ENCODE measurements at places on chromosomes 1 and 21. TPM values are rescaled to one million over a fixed set of nuclear protein-coding genes. Genes with fewer than 3 reads are reported as not detected.

CNIH3 gene
- 14.0 TPM for total RNA-seq

LCE1F gene
- not detected for total RNA-seq

SPRR1A gene
- total RNA-seq = not detected

KCNA2 gene
- not detected for total RNA-seq

FCRL4 gene
- not detected for total RNA-seq

TOMM20 gene
- 91.6 TPM for total RNA-seq

SLAMF9 gene
- 0.38 TPM for total RNA-seq

KLHDC7A gene
- not detected for total RNA-seq

LDLRAD1 gene
- not detected for total RNA-seq

BRWD1 gene
- total RNA-seq = 42.2 TPM

BMP8B gene
- total RNA-seq = not detected

PDZK1IP1 gene
- total RNA-seq = not detected

CFAP74 gene
- total RNA-seq = not detected

CELA2A gene
- total RNA-seq = not detected

OR2W3 gene
- not detected for total RNA-seq

TMPRSS15 gene
- total RNA-seq = not detected

SNX7 gene
- 41.9 TPM for total RNA-seq

CASZ1 gene
- not detected for total RNA-seq

SLC45A1 gene
- 0.30 TPM for total RNA-seq

CR1L gene
- not detected for total RNA-seq

FAM89A gene
- 7.7 TPM for total RNA-seq

PBX1 gene
- total RNA-seq = 35.6 TPM

MROH9 gene
- total RNA-seq = 0.15 TPM

PCSK9 gene
- total RNA-seq = 0.90 TPM

CD101 gene
- total RNA-seq = under 0.01 TPM

SRGAP2B gene
- total RNA-seq = 54.4 TPM

CD34 gene
- 0.90 TPM for total RNA-seq

PLPPR4 gene
- total RNA-seq = under 0.01 TPM

MAB21L3 gene
- total RNA-seq = 0.12 TPM

SLC22A15 gene
- total RNA-seq = 3.0 TPM

UBIAD1 gene
- total RNA-seq = 4.7 TPM

MIXL1 gene
- total RNA-seq = not detected

CASQ2 gene
- total RNA-seq = not detected

FNDC10 gene
- total RNA-seq = 0.45 TPM

PTGFR gene
- total RNA-seq = 58.9 TPM

XCL2 gene
- total RNA-seq = not detected

Measured in smooth muscle cell of the coronary artery (primary cell).